Stimulated activated CD4-positive, alpha-beta T cell treated with anti-CD3 and anti-CD28 coated beads, TNF-alpha, amount 100 ng/mL, for 1 hour (primary cell): ENCODE measurements at places on chromosomes 7 and 10.

GRCh38 chr10:122672655-122673054, 27.0 kb downstream of the C10orf120 start:
- DNase-seq = no peak

DNA sequence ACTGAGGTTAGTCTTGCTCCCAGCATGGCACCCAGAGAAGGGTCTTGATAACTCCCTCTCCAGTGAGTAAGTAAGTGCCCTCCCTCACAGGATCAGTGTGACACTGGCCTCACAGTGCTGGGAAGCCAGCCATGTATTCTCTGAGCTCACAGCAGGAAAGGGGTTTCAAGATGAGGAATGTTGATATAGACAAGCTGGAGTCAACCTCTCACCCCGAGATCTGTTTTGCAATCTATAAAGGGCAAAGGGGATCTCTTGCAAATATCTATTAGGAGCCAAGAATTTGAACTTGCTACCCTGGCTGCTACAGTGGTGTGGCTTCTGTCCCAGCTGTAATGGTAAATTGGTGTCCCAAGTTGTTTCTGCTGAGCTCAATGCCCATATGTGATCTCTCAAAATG, 70.2 kb upstream of the ADAM12 start:
- no peak for DNase-seq

GRCh38 chr10:103949728-103950127, 17.2 kb upstream of the SLK start:
- DNase-seq = no peak

DNA sequence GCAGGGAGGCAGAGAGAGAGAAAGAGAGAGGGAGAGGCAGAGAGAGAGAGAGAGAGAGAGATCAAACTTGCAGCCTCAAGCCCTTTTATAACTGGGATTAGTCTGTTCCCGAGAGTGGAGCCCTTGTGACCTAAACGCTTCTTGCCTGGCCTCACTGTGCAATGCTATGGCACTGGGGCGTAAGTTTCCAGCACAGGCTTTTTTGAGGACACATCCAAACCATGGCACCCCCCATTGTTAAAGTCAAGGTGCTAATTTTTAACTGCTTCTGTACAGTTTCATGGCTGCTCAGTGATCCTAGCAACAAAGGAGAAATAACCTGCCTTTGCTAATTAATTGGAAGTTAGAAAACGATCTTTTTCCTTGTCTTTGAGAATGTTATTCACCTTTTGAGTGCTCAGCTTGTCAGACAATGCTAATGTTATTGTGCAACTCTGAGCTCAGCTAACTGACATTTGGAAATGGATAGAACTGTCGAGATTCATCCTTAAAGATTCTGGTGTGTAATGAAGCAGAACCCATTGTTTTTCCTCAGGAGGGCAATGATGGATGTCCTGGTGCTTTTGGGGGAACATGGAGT, 268.4 kb downstream of the GLRX3 start:
- no peak for DNase-seq

GRCh38 chr7:24343614-24344013, 59.6 kb downstream of the NPY start:
- no peak for DNase-seq

DNA sequence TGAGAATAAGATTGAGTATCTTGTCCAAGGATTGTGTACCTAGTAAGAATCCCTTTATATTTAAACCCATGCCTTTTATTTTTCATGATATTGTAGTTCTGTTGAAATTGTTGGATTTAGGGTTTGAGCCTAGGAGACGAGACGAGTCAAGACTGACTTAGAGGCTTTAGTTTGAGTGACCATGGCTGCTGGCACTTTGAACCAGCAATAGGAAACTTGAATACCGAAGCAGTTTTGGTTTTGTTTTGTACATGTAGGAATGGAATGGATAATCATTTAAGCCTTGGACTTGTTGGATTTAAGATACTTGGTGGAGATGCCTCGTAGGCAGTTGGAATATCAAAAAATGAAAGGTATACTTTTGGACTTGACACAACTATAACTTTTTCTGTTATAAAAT, 229.0 kb downstream of the BICC1 start:
- no peak for DNase-seq

GRCh38 chr7:9091282-9091681, 657.9 kb downstream of the NXPH1 start:
- no peak for DNase-seq

DNA sequence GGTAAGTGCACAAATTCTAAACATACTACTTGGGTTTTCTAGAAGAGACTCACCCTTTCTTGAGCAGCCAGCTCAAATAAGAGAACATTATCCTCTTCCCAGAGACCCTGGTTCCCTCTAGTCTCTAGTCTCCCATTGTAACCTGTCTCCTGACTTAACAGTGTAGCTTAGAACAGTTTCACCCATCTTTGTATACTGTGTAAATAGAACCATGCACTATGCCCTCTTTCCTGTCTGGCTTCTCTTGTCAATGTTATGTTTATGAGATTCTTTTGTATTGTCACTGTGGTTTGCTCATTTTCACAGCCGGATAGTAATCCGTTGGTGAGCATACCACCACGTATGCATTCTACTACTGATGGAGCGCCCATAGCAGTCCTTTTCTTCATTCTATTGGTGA, 227.4 kb upstream of the PLPP4 start:
- DNase-seq = no peak

DNA sequence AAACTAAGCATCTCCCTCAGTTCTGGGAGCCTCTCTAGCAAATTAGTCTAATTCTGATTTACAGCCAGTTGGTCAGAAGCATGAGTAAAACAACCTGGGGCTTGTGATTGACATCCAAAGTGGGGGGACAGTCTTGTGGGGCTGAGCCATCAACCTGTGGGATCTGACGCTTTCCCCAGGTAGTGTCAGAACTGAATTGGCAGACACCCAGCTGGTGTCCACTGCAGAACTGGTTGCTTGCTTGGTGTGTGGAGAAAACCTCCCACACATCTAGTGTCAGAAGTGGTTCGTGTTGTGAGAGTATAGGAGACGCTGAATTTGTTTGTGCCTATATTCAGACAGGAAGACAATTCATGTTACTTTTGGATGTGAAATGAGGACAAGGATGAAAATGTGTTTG, 92.2 kb upstream of the PDCD4 start:
- no peak for DNase-seq

DNA sequence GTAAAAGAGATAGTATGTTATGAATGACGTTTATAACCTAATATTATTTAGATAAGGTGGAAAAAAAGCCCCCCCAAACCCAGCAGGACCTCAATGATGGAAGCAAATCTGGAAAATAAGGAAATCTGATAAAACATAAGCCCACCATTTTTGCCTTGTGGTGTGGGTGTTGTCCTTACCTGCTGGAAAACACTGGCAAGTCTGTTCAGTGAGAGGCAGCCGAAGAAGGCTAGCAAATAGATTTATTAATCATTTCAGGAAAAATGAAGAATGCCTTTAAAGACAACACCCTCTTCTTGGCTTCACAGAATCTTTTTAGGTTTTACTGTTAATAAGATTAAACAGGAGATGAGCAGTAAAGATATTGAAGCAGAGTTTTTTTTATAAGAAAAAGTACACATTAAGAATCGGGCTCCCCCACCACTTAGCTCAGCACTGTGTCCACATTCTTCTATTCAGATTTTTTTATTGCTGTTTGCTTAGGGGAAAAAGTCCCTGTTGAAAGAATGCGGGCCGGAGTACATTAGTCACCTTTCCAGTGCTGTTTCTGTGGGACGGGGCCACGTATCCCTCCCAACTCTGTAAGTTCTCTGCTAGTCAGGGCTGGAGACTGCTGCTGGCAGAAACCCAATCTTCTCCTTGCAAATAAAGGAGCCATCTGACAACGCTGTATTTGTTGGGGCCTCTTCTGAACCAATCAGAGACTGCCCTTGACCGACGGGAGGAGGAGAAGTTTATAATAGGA, 104.1 kb downstream of the EVX1 start:
- no peak for DNase-seq

- DNase-seq = no peak
These were observed 386 bp upstream of the AS3MT start for GRCh38 chr10:102868911-102869257.

DNA sequence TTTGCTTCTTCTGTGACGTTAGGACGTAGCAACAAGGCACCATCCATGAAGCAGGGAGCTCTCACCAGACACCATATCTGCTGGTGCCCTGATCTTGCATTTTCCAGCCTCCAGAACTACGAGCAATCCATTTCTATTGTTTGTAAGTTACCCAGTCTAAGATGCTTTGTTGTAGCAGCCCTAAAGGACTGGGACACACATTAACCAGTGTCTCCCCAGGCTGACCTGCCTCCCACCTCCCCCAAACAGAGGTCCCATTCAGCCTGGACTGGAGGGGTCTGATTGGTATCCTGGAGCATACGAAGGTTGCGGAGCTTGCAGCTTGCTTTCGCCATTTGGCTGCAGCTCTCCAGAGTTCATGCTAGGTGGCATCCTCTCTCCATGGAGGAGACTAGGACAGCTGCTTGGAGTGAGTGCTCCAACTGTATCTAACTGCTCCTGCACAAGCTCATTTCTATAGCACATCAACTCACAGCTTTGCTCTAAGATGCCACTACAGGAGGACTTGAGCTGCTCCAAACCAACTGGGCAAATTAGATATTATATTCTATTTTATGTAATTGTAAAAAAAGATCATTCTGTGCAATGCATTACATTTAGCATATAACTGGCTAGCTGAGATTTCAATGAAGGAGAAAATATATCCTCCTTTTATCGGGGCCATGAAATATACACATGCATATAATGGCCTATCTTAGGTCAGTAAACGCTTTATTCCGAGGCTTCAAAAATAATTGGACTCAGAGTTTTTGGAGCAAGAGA, 8.0 kb upstream of the GRK5 start:
- no peak for DNase-seq

DNA sequence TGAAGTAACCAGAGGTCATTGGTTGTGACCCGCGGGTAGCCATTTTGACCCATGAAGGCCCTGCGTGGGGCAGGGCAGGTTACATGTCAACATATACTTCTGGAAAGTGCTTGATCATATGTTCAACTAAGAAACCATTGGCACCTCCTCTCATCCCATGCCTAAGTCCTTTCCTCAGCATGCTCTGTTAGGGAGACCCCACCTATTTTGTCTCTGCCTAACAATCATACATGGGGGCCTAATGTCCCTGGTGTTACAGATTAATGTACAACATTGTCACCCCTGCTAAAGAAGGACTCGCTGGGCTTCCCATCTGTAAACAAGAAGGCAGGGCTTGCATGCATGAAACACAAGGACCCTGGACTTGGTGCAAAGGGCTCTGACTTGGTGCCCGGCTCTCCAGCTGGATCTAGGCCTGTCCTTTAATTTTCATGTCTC, 133.7 kb upstream of the TNS3 start:
- no peak for DNase-seq

DNA sequence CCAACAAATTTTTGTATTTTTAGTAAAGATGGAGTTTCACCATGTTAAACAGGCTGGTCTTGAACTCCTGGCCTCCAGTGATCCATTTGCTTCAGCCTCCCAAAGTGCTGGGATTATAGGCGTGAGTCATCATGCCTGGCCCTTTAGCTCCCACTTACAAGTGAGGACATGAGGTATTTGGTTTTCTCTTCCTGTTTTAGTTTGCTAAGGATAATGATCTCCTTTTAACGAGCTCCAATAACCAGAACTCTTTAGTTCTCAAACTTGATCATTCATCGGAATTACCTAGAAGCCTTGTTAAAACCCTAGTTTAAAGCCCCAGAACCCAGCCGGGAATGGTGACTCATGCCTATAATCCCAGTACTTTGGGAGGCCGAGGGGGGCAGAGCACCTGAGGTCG, 481.4 kb downstream of the TYW1 start:
- DNase-seq = no peak

DNA sequence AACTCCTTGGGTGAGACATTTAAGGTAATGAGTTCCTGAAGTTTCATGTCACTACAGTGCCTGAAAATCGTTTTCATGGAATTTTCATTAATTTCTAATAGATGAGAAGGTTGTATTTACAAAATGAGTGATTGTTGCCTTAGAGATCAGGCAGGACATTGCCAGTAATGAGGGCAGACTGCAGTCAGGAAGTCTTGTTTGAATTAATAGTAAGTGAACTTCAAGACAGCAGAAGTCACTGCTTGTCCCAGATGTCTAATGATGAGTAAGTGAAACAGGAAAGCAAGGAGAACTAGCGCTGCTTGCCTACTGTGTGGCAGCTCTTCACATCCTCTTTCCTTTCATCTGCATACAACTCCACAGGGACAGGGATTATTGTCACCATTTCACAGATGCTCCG, 237.4 kb downstream of the BAMBI start:
- no peak for DNase-seq

DNA sequence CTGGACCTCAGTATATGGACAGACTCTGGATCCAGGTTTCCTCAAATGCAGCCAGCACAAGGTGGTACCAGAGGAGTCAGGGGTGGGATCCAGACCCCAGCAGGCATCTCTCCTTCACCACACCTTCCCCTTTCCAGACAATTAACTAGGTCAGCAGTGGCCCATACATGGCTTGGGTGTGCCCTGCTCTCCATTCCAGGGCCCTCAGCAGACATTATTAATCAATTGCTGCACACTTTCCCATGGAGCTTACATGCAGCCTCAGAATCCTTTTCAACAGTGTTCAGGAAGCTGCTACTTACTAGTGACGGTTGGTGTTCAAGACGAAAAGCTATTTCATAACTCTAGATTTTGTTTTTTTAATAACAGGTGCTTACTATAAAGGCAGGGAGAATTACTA, 6.0 kb downstream of the COL13A1 start:
- no peak for DNase-seq

- DNase-seq = no peak
These were observed 43.1 kb upstream of the KDM7A start for GRCh38 chr7:140219672-140220524.

- DNase-seq = no peak
These were observed 23.2 kb downstream of the UPF2 start for GRCh38 chr10:12019283-12019971.

- no peak for DNase-seq
These were observed 10.2 kb downstream of the PKD2L1 start for GRCh38 chr10:100319707-100320402.

DNA sequence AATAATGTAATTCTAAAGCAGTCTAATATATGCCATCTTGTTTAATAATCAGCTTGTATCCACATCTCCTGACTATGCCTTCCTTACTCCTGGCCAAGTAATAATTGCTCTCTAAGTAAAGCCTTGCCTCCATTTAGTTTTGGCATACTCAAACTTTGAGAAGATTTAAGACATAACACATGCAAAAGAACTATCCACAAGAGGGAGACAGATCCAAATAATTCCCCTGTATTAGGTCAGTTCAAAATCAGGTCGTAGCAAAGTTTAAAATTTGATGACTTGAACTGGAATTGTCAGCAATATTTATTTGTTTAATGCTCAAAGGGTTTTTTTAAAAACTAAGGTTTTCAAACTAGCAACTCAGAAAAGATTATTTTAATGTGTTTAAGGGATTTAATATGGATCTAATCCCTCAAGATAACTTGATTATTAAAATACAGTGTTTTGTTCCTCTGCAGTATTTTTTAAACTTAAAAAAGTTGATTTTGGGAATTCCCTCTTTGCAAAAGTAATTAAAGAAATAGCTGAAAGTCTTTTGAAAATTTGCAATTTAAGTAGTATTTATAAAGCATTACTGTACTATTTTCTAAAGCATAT, 95.3 kb downstream of the HDAC9 start:
- no peak for DNase-seq

GRCh38 chr7:144759653-144760052, 76.2 kb downstream of the TPK1 start:
- no peak for DNase-seq
